Chondrocyte (in vitro differentiated cells): ENCODE measurements at places on chromosomes 2 and 18.

- no peak for DNase-seq
Observed at GRCh38 chr2:119929537-119929936, 83.3 kb upstream of the EPB41L5 start.

DNA sequence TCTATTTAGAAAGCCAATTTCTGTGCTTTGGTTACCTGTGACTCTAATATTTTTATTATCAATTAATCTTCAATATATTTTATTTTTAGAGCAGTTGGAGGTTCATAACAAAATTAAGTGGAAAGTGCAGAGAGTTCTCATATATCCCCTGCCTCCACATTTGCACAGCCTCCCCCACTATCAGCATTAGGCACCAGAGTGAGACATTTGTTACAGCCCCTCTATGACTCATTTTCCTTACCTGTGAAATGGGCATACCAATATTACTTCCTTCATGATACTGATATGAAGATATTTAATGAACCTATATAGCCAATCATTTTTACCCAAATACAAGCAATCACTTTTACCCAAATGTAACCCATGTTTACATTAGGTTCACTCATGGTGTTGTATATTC lies 34.0 kb upstream of the CYTIP start:
- no peak for DNase-seq

- no peak for DNase-seq
Observed at GRCh38 chr2:6441800-6442199, 423.9 kb downstream of the CMPK2 start.

DNA sequence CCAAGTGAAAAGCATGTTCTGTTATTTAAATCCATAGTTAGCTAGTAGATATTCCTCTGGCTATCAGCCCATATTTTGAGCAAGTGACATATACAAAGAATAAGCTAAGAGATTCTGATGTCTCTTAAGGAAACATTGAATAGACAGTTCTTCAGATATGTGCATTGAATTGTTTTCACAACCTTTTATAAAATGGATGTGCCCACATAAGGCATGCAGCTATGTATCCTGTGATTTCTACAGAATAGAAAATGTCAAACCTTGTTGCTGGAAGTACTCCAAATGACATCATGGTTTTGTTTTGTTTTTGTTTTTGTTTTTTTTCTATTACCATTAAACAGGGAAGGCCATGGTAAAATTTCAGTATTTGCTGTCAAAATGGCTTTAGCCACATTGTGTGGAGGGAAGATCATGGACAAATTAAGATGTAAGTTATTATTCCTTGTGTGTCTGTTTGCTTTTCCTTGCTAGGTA lies 95.8 kb downstream of the DTNA start:
- DNase-seq, result no peak

DNA sequence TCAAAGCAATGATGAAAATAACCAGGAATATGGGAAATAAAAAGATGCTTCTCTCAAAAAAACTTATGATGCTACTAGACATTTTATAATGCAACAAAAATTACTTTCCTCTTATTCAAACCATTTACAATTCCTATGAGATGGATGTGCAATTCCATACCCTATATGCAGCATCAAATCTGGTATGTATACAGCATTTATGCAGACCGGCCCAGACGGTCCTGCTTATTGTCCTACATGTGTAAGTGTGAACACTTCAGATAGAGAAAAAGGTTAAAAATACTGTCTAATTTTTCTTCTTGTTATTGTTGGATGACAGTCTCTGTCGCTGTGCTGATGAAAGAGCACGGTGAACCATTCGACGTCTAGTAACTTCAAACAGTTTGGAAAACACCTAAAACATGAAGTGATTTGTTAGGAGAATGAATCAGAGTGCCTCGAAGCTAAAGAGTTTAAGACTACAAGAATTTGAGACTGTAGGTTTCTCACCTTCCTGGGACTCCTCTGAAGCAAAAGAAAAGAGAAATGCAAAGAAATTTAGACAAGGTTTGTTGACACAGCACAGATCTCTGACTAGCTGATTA lies 80.8 kb downstream of the ATL2 start:
- DNase-seq, result no peak

GRCh38 chr2:214069254-214069653 lies 341.6 kb upstream of the VWC2L start:
- DNase-seq, result no peak

- no peak for DNase-seq
Observed at GRCh38 chr2:180846756-180847472, 133.5 kb upstream of the UBE2E3 start.

GRCh38 chr2:127081826-127082633 lies 24.9 kb downstream of the BIN1 start:
- no peak for DNase-seq

GRCh38 chr2:146572598-146572997 lies 1272.2 kb upstream of the ACVR2A start:
- no peak for DNase-seq

GRCh38 chr2:23756593-23757292 lies 170.2 kb downstream of the ATAD2B start:
- DNase-seq, result no peak

DNA sequence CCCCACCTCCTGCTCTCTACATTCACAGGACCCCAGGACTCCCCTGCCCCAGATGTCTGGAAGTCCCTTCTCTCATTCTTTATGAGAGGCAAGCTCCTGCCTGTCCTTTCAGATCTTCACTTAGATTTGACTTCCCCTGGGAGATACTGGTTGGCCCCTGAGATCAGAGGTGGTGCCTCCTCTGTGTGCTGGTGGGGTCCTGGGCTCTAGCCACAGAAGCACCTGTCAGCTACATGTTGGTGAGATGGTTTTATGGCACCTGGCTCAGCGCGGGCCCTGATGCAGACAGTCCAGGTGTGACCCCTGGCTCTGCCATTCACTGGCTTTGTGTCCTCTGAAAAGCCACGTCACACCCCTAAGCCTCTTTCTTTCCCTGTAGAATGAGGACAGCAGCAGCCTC lies 369.6 kb upstream of the ID2 start:
- DNase-seq, result no peak

DNA sequence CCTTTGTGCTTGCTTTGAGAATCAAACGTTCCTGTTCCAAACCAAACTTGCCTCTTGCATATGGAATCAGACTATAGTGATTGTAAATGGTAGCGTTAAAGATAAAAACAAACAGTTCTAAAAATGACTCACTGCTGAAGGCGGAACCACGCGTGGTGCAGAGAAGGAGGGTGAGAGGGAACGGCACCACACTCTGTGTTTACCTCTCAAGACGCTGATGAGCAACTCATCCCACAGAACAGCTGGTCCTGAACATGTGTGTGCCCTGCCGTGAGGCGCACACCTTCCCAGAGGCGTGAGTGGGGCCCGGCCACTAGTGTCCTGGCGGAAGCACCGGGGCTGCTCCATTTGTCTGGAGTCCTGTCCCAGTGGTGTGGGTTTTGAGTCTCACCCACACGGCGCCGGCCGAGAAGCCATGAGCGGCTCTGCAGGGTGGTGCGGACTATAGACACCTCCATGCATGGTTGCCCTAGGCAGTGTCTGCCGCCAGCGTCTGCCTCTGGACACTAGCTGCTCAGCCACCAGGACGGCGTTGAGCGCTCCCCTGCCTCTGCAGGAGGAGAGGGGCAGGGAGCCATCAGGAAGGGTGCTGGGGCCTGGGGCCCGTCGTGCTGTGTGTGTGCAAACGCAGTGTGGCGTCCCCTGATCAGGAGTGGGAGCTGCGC lies 52.1 kb downstream of the NFATC1 start:
- DNase-seq, result no peak

- DNase-seq, result no peak
Observed at GRCh38 chr2:158598862-158599517, 142.2 kb downstream of the PKP4 start.

DNA sequence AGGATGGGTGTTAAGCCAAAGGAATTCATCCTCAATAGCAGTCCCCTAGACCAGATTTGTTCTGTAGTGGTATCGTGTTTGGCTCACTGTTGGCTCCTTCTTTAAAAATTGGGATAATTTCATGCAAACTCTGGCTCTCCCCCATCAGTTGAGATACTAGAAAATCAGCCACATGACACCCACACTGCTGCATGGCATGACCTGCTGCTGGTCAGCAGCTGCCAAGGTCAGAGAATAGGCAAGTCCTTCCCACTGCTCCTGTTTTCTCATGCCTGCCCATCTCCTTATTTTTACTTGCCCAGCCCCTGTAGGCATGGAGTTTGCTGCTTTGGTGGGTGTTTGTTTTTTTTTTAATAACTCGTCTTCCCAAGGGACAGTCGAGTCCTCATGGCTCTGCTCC lies 1.0 kb upstream of the SNRNP200 start:
- no peak for DNase-seq

- DNase-seq, result no peak
Observed at GRCh38 chr18:35215026-35215425, 25.8 kb upstream of the ZNF397 start.

GRCh38 chr2:161703863-161704262 lies 79.6 kb downstream of the SLC4A10 start:
- no peak for DNase-seq
